Glomerular endothelial cell (primary cell): ENCODE measurements at places on chromosomes 13 and 19. TPM values are rescaled to one million over a fixed set of nuclear protein-coding genes. Genes with fewer than 3 reads are reported as not detected.
A peak's percentile ranks its signal among the peaks of the same experiment; 100 is the strongest.

GRCh38 chr19:53991224-53992113 lies at the start of gene CACNG6:
Gene CACNG6 (plus strand): TSS chr19:53991637. CDS start chr19:53992878, 1,241 bp downstream.
- DNase-seq = no peak

DNA sequence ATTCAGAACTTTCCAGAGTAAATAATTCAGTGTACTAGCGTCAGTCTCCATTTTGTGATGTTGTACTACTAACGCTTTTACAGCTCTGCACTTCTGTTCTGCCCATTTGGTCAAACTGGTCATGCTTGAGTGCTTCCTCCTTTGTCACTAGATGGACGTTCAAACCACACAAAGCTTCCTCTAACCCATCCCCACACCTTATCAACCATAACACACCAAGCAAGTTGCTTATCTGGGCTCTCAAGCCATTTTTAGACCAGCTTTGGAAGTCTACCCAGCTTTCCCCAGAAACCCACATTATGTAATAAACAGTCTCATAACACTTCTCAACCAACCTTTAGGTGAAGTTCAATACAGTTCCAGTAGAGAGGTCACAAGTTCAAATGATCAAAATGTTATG lies 2.3 kb upstream of the ZNF347 start:
- no peak for DNase-seq

DNA sequence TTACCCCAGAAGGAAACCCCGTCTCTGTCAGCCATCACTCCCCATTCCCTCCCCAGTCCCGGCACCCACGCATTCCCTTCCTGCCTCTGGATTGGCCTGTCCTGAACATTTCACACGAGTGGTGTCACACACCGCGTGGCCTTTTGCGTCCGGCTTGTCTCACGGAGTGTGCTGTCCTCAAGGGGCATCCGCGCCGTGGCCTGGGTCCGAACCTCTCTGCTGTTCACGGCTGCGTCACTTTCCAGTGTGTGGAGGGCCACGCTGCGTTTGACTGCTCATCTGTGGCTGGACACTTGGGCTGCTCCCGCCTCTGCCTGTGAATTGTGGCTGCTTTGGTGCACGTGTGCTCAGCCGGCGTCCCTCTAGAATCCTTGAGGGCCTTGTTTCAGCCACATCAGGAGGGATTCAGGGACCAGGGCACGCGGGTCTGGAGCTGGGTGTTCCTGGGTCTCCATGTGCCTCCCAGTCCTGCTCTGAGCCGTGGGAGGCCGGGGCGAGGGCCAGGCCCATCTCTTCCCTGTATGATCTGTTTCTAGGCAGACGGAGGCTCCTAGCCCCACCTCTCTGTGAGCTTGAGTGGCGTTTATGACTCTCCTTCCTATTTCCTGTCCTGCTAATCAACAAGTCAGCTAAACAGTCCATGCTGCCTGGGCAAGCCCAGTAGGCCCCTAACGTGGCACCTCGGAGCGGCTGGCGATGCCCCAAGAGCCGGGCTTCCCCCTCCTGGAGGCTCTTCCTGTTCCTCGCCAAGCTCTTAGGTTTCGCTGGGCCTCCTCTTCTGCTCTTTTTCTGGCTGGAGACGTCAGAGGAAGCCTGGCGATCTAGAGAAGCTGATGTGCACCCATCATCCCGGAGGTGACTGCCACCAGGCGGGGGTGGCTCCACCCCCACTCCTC lies 8.1 kb downstream of the STK11 start:
- peak; percentile 68 for DNase-seq

GRCh38 chr13:73245246-73245645 lies 186.4 kb downstream of the KLF5 start:
- no peak for DNase-seq

Gene DCAF15
- 22.7 and 30.0 TPM in 2 replicates for total RNA-seq

Gene TEX30
- total RNA-seq = 13.1 and 20.4 TPM in 2 replicates

Gene ATP7B
- 9.9 and 16.5 TPM in 2 replicates for total RNA-seq
